NCI-H1092 (cell line): ENCODE measurements at places on chromosomes 16 and 17.

DNA sequence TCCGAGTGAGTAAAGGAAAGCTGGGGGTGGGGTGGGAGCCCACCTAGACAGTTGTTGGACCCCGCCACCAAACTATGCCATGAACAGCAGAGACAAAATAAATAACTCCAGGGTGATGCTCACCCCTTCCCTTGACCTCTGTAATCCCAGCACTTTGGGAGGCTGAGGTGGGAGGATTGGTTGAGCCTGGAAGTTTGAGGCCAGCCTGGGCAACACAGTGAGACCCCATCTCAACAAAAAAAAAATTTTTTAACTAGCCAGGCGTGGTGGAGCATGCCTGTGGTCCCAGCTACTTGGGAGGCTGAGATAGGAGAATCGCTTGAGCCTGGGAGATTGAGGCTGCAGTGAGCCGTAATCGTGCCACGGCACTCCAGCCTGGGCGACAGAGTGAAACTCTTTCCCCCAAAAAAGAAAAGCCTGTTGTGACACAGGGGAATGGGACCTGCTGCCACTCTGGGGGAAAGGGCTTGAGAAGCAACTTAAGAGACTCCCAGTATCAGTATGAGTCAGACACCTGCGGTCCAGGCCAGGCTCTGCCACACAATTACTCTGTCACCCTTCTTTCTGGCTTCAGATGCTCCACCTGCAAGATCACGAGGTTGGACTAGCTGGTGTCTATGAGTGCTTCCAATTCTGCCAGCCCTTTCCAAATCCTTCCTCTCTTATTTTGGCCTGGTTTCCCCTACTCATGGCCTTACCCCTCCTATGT is 5.0 kb downstream of the SGCA start:
- DNase-seq, result no peak

DNA sequence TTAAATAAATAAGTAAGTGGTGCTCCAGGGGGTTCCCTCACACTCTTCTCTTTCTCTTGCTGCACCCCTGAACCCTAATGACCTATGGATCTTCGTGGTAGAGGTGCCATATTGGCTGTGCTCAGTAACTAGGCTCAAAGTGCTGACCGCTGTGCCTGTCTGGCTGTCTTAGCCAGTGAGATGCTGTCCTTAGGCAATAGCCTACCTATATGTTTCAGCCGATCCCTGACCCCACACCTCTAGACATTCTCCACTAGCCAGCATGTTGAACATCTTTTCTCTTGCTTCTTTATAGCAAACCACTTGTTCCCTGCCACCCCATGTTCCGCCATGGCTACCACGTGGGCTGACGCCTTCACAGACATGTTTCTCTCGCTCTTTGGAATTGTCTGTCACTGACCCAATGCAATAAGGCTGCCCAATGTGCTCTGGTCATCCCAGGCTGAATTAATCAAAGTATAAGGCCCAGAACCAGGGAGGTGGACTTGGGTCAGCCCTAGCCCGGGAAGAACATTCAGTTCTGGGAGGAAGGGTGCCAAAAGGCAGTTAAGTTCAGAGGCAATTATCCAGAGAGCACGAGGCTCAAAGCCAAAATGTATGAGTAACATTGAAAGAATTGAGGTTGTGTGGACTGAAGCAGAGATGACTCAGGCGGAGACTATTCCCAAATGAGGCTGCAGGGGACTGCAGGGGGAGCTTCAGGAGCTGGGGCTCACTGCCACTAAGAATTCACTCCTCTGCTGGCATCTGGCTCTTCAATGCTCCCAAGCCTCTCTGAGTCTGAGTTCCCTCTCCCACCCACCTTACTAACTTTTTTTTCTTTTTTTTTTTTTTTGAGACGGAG is 28.7 kb upstream of the TNRC6A start:
- no peak for DNase-seq

- DNase-seq, result no peak
Observed at GRCh38 chr16:79784007-79784406, 183.5 kb upstream of the MAF start.

DNA sequence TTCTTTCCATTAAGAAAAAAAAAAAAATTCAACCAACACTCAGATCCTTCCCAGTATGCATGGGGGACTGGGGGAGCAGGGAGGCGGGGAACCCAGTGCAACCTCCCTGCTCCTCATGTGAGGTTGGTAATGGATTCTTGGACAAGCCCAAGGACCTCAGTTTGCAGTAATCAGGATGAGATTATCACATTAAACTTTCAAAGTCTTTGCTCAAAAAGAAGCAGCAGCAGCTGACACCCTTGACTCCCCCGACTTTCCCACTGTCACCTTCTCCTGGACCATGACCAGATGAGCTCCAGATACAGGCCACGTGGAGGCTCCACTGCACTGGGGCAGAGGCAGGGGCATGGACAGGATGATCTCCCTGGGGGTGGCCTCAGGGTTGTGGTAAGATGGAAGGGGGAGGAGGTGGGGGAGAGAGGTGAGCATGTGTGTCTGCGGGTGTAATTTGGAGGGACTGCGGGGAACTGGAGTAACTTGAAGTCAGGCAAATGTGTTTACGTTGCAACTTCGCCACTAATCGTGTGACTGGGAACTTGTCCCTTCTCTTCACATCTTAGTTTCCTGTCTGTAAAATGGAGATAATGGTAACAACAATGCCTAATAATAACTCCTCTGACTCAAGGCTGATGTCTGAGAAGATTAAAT is 19.8 kb downstream of the ZNF385C start:
- DNase-seq, result no peak

DNA sequence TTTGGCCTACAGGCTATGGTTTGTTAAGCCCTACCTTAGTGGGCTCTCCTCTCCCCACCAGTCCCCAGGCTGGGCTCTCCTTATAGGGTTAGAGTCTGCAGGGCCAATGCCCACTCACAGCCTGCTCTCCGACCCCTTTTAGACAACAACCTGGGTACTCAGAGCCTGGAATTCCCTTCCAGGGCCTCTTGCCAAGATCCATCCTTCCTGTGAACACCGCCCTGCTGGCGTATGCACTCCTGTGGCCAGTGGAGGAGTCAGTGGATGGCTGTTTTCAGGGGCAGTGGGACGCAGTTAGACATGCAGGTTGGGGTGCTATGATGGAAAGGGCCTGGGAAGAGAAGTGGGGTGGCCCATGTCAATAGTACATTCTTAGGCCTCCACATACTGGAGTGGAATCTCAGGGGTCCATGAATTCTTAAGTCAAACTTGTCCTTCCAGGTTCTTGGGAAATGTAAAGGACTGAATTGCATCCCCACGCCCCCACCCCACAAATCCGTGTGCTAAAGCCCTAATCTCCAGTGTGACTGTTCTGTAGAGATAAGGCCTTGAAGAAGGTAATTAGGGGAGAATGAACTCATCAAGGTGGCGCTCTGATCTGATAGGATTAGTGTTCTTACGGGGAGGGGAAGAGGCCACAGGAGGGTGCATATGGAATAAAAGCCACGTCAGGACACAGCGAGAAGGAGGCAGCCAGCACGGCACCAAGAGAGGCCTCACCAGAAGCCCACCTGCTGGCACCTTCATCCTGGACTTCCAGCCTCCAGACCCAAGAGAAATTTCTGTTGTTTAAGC is 81.6 kb upstream of the CACNG5 start:
- no peak for DNase-seq

GRCh38 chr16:24900230-24900629 is 54.5 kb downstream of the SLC5A11 start:
- DNase-seq, result no peak

- no peak for DNase-seq
Observed at GRCh38 chr17:61404663-61404912, 4.9 kb downstream of the TBX2 start.

DNA sequence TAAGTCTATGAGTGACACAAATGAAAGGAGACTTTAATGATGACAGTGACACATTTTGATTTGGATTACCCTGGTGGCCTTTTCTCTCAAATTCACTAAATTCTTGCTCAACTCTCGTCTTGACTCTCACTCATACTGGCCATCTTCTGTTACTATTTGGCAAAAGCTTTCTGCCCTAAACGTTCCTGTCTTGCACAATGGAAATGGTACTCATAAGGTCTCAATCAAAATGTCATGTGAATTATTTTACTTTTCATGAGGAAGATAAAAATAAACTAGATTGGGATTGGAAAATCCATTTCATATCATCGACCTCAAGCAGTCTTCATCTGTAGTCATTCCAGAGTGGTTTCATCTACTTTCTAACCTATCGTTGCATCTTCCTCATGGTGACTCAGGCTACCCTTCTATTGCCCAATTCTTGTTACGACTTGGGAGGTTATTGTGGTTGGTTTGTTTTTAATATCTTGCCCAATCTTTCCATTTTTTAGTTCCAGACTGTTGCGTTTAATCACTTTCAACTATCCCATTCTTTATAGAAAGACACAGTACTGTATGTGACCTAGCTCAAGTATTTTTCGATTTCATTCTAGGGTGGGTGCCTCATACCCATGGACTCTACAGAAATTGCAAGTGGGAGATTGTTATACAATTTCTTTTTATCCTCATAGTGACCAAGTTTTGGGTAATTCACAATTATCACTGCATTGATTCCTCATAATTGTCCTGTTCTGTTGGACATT is 317.2 kb upstream of the KCNJ16 start:
- DNase-seq, result no peak

DNA sequence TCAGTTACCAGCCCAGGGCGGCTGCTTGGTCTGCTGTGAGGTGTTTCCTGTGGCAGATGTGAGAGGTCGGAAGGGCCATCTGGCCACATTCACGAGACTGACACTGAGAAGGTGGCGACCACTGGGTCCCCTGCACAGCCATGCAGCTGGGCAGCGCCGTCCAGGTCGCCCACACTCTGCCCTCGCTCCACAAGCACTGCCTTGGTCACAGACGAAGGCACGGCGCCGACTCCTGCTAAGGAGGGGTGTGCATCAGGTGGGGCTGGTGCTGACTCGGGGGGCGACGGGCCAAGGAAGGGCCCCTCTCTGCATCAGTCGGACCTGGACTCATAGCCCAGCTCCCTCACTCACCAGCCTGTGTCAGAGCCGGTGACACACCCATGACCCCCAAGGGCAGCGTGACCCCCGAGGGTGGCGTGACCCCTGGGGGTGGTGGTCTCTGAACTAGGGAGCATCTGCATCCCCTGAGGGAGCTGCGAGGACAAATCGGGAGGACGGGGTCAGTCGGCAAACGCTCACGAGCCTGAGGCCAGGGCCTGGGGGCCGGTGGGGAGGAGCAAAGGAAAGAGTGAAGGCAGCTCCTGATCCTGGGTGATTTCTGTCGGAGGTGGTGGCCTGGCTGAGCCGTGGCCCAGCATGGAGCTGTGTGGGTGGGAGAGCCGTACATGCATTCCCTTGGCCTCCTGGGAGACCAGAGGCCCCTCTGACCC is 30.4 kb downstream of the NME3 start:
- DNase-seq, result no peak

GRCh38 chr16:35391328-35391727 is 1931.9 kb downstream of the TP53TG3F start:
- no peak for DNase-seq

- no peak for DNase-seq
Observed at GRCh38 chr17:39270923-39271322, 45.2 kb upstream of the STAC2 start.

DNA sequence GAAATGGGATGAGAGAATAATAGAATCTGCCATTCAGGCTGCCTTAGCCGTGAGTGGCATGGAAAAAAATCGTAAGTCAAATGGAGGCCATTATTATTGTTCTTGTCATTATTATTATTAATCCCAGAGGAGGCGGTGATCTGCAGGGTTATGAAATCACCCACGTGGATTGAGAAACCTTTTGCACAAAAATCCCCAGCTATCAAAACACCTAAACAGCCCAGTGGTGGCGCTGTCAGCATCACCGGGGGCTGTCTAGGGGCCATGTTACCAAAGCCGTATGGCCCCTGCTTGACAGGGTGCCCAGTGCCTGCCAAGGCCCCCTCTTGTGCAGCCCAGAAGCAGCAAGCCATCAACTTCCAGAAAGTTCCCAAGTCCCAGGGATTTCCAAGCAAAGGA is 25.2 kb downstream of the CNGB1 start:
- DNase-seq, result no peak

- no peak for DNase-seq
Observed at GRCh38 chr17:80220736-80221215, 549 bp downstream of the SLC26A11 start.

- no peak for DNase-seq
Observed at GRCh38 chr16:53428681-53429080, 5.6 kb upstream of the RBL2 start.

DNA sequence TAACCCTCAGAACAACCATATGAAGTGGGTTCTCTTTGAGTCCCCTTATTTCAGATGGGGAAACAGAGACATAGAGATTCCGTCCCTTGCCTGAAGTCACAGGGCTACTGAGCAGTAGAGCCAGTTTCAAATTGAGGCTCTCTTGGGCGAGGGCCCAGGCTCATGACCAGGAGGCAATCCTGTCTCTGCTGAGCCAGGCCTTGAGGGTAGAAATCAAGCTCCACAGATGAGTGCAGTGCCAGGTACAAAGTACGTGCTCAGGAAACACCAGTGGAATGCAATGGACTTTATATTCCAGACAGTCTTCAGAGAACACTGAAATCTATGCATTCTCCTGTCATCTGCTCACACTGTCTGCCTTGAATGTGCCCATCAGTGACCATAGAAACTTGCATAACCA is 291.7 kb upstream of the MAF start:
- DNase-seq, result no peak

DNA sequence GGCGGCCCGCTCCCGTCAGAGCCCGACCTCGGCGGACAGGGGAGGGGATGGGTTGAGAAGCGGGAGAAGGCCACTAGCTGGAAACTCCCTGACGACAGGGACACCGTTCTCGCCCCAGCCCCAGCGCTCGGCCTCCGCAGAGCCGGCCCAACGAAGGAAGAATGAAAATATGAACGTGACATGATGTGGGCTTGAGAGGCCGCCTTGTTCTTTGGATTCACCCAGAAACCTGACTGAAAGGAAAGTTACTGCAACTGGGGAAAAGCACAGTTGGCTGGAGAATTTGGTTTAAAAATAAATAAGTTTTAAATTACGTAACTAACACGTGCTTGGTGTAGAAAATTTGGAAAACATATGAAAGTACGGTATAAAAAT is 21.1 kb downstream of the NPTX1 start:
- DNase-seq, result no peak

DNA sequence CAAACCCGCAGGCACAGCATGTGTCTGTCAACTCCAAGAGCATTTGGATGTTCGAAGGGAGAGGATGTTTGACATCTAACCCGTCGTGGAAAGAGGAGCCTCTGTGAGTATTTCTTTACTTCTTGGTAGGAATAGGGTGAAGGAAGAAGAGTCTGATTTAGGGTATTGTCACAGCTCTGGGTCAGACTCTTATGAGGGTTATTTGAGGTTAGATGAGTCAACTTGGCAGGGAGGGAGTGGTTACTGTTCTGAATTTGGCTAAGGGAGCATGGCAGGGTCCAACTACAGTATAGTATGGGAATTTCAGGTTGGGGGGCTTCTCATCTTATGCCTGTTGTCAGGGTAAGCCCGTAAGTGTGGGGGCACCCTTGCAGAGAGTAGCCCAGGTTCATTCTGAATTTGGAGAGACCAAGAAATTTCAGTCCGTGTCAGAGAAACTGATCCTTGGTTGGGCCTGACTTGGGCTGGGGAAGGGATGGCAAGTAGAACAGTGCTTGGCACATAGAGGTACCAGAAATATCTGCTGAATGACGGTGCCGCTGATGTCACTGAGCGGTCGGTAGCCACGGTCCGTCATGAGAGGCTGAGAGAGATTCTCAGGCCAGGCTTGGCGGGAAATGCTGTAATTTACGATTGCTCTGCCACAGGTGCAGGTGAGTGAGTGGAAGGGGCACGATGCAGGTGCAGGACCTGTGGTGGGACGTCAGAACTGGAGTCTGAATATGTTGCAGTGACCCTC is 43.2 kb downstream of the MYH3 start:
- no peak for DNase-seq

- no peak for DNase-seq
Observed at GRCh38 chr16:20393801-20394577, 10.5 kb downstream of the PDILT start.
